Progenitor cell of endocrine pancreas (in vitro differentiated cells): ENCODE measurements at places on chromosomes 7 and 10. TPM values are rescaled to one million over a fixed set of nuclear protein-coding genes. Genes with fewer than 3 reads are reported as not detected.

Gene ZNF503
- 31.7 and 33.7 TPM in 2 replicates for total RNA-seq

Gene AS3MT
- total RNA-seq = 20.2 and 26.9 TPM in 2 replicates

Gene UPK3B
- 1.7 and 4.7 TPM in 2 replicates for total RNA-seq

Gene SFTPA1
- total RNA-seq = 0.22 TPM in 1 of 2 replicates, not detected in the other

Gene FAM3C
- 39.1 and 48.2 TPM in 2 replicates for total RNA-seq

Gene KDM7A
- 11.3 and 13.8 TPM in 2 replicates for total RNA-seq

Gene EMX2
- 0.89 TPM in 1 of 2 replicates, not detected in the other for total RNA-seq

Gene LLCFC1
- not detected in 2 replicates for total RNA-seq

Gene OPN1SW
- total RNA-seq = not detected in 2 replicates

- H3K27me3 ChIP-seq = peaks cover 3% of the 10 kb centered on the region
- peaks cover 41% of the 10 kb centered on the region for H3K36me3 ChIP-seq
- DNase-seq = no peak
- peaks cover 56% of the 10 kb centered on the region for H3K4me1 ChIP-seq
- H3K27ac ChIP-seq = peak overlapping the region; percentile 94
Measured at GRCh38 chr7:130490311-130490791, 1.5 kb upstream of the MEST start.

DNA sequence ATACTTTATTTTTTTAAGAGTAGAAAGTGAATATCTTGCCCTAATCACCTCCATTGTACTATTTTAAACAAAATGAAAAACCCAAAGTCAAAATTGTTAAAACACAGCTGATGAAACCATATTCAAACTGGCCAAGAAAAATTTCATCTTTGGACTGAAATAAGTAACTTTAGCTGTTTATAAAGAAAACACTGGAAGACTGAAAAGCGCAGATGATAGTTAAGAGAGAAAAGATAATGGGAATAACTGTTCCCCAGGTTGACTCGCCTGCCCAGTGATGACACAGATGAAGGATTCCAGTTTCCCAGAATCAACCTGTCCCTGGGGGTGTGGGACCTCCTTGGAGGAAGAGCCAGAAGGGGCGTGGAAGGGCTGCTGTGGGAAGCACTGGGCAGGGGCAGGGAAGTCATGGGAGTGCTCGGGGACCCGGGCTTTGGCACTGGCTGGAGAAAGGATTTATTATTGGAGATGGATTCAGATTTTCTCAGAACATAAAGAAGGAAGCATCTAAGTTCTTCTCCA lies 43.1 kb downstream of the DENND2A start:
- H3K4me1 ChIP-seq = peaks cover 8% of the 10 kb centered on the region
- H3K27ac ChIP-seq = no peak overlapping the region
- H3K27me3 ChIP-seq = no peaks in the 10 kb centered on the region
- no peak overlapping the region for H3K4me3 ChIP-seq
- peaks cover 17% of the 10 kb centered on the region for H3K36me3 ChIP-seq

GRCh38 chr10:76492026-76492425 lies 1060.6 kb downstream of the LRMDA start:
- H3K27ac ChIP-seq = no peak overlapping the region
- no peak for DNase-seq
- no peak overlapping the region for H3K4me3 ChIP-seq
- H3K36me3 ChIP-seq = peaks cover 3% of the 10 kb centered on the region

DNA sequence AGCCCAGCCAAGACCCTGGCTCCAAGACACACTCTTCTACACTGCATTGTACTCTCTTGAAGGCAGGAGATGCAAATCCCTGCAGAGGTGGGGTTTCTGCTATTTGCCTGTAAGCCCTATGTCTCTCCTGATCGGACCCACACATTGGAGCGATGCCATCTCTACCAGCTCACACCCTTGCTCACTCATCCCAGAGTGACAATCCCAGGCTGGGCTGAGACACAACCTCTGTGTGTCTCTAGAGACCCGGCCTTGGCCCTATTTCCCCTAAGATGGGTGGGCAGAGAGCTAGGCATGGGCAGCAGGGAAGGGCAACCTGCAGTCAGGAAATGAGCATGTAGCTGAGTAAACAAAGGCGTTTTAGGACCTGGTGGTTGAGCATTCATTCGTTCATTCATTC lies 25.6 kb downstream of the CCDC3 start:
- no peak overlapping the region for H3K27ac ChIP-seq
- DNase-seq = no peak
- H3K27me3 ChIP-seq = peaks cover 32% of the 10 kb centered on the region
- no peaks in the 10 kb centered on the region for H3K36me3 ChIP-seq

GRCh38 chr10:49426490-49427360 lies 30.8 kb upstream of the DRGX start:
- H3K36me3 ChIP-seq = no peaks in the 10 kb centered on the region
- H3K4me3 ChIP-seq = no peak overlapping the region
- H3K27ac ChIP-seq = no peak overlapping the region
- H3K27me3 ChIP-seq = no peaks in the 10 kb centered on the region
- DNase-seq = no peak

- peaks cover 5% of the 10 kb centered on the region for H3K4me1 ChIP-seq
- no peaks in the 10 kb centered on the region for H3K36me3 ChIP-seq
- H3K4me3 ChIP-seq = no peak overlapping the region
Measured at GRCh38 chr10:128429835-128430513, 303.8 kb upstream of the MKI67 start.

- no peak overlapping the region for H3K27ac ChIP-seq
- no peak for DNase-seq
- H3K4me3 ChIP-seq = no peak overlapping the region
- H3K36me3 ChIP-seq = peaks cover 30% of the 10 kb centered on the region
- peaks cover 32% of the 10 kb centered on the region for H3K4me1 ChIP-seq
Measured at GRCh38 chr7:7565746-7566650, 686 bp upstream of the MIOS start.

- H3K27me3 ChIP-seq = peaks cover 59% of the 10 kb centered on the region
- peaks cover 11% of the 10 kb centered on the region for H3K4me1 ChIP-seq
- H3K36me3 ChIP-seq = no peaks in the 10 kb centered on the region
- H3K4me3 ChIP-seq = no peak overlapping the region
- H3K27ac ChIP-seq = no peak overlapping the region
Measured at GRCh38 chr7:8536431-8536830, 103.0 kb downstream of the NXPH1 start.

- DNase-seq = peak; percentile 63
- H3K4me1 ChIP-seq = no peaks in the 10 kb centered on the region
- peaks cover 14% of the 10 kb centered on the region for H3K27me3 ChIP-seq
- no peak overlapping the region for H3K4me3 ChIP-seq
Measured at GRCh38 chr10:71486484-71487114, 89.9 kb downstream of the CDH23 start.

DNA sequence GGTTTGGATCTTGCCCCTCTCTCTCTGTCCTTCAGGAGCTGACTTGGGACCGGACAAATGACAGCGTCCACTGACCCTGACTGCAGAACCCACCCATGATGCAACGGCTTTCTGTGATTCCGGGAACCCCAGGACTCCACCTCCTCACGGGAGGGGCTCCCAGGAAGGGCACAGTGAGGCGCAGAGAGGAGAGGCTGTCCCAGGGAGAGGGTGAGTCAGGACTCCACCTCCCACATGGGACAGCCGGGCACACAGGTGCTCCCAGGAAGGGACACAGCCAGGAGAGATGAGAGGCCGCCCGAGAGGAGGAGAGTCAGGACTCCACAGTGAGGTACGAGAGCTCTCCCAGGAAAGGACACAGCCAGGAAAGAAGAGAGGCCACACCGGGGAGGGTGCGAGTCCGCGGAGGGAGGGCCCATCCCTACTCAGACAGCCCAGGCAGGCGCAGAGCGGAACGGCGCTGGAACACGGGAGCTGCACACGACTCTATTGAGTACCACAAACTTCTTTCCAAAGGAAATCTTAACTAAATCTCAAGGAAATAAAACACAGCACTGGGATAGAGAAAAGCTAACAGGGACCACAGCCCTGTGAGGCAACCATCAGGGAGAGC lies 162.5 kb downstream of the MAD1L1 start:
- H3K36me3 ChIP-seq = no peaks in the 10 kb centered on the region
- H3K27ac ChIP-seq = no peak overlapping the region
- peaks cover 1% of the 10 kb centered on the region for H3K4me1 ChIP-seq
- H3K4me3 ChIP-seq = no peak overlapping the region
- no peaks in the 10 kb centered on the region for H3K27me3 ChIP-seq
- DNase-seq = no peak

GRCh38 chr7:106370542-106370941 lies 85.8 kb upstream of the NAMPT start:
- no peaks in the 10 kb centered on the region for H3K4me1 ChIP-seq
- H3K36me3 ChIP-seq = no peaks in the 10 kb centered on the region
- H3K4me3 ChIP-seq = no peak overlapping the region
- DNase-seq = no peak
- H3K27ac ChIP-seq = no peak overlapping the region

GRCh38 chr7:101614098-101614938 lies 14.8 kb downstream of the MYL10 start:
- no peak overlapping the region for H3K4me3 ChIP-seq
- peak overlapping the region; percentile 56 for H3K27ac ChIP-seq
- H3K27me3 ChIP-seq = peaks cover 37% of the 10 kb centered on the region
- DNase-seq = no peak
- peaks cover 3% of the 10 kb centered on the region for H3K4me1 ChIP-seq
- H3K36me3 ChIP-seq = no peaks in the 10 kb centered on the region

GRCh38 chr10:70379581-70380176 lies 2.7 kb downstream of the LRRC20 start:
- H3K27ac ChIP-seq = no peak overlapping the region
- H3K4me1 ChIP-seq = peaks cover 23% of the 10 kb centered on the region
- H3K4me3 ChIP-seq = no peak overlapping the region
- DNase-seq = no peak

DNA sequence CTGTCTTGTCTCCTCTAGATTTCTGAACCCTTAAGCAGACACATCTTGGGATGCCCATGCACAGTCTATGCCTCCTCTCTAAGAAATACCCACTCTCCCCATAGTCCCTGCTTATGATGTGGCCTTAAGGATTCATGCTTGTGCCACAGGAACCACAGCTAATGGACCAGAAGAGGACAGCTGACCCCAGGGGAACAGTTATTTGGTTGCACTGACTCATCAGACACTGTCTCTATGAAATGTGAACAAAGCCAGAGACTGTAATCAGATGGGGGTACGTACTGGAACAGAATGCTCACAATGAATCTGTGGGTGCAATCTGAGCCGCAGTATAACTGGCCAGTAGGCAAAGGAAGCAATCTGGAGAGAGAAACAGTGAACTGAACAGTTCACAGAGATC lies 121.9 kb downstream of the USP6NL start:
- no peak for DNase-seq
- H3K4me3 ChIP-seq = no peak overlapping the region
- H3K27me3 ChIP-seq = no peaks in the 10 kb centered on the region
- H3K36me3 ChIP-seq = peaks cover 14% of the 10 kb centered on the region

- H3K4me3 ChIP-seq = no peak overlapping the region
- H3K36me3 ChIP-seq = no peaks in the 10 kb centered on the region
- peaks cover 5% of the 10 kb centered on the region for H3K27me3 ChIP-seq
- H3K4me1 ChIP-seq = peaks cover 15% of the 10 kb centered on the region
Measured at GRCh38 chr10:77041636-77042258, 595.9 kb downstream of the KCNMA1 start.

- peaks cover 81% of the 10 kb centered on the region for H3K27me3 ChIP-seq
- H3K4me1 ChIP-seq = peaks cover 6% of the 10 kb centered on the region
- no peak overlapping the region for H3K4me3 ChIP-seq
- DNase-seq = no peak
- no peaks in the 10 kb centered on the region for H3K36me3 ChIP-seq
- no peak overlapping the region for H3K27ac ChIP-seq
Measured at GRCh38 chr10:119541046-119541445, 1.5 kb downstream of the RGS10 start.

GRCh38 chr10:50600286-50600685 lies 23.5 kb downstream of the SGMS1 start:
- H3K4me1 ChIP-seq = peaks cover 33% of the 10 kb centered on the region
- H3K4me3 ChIP-seq = no peak overlapping the region
- H3K36me3 ChIP-seq = no peaks in the 10 kb centered on the region
- H3K27me3 ChIP-seq = no peaks in the 10 kb centered on the region

DNA sequence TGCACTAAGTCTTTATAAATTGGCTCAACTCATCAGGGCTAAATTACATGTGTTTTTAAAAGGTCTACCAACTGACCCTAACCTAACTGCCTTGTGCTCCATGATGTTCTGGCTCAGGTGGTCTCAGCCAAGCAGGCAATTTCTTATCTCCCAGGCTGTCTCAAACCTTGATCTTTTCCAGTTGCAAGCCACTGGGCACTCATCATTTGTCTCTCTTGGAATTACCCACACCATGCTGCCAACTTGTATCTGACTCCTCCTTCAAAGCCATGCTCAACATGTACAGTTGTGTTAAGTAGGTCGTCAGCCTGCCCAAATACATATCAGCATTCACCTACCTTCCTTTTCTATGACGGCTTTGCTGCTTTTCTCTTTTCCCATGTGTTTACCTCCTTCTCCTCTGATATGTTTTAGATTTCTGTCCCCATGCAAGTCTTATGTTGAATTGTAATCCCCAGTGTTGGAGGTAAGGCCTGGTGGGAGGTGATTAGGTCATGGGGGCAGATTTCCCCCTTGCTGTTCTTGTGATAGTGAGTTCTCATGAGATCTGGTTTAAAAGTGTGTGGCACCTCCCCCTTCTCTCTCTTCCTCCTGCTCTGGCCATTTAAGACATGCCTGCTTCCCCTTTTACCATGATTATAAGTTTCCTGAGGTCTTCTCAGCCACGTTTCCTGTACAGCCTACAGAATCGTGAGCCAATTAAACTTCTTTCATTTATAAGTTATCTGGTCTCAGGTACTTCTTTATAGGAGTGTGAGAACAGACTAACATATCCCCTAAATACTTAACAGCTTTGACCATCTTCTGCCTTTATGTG lies 130.0 kb downstream of the ELAPOR2 start:
- peaks cover 7% of the 10 kb centered on the region for H3K36me3 ChIP-seq
- no peaks in the 10 kb centered on the region for H3K27me3 ChIP-seq
- DNase-seq = no peak
- H3K4me1 ChIP-seq = peaks cover 2% of the 10 kb centered on the region
- no peak overlapping the region for H3K4me3 ChIP-seq

GRCh38 chr7:25805027-25805687 lies 346.8 kb upstream of the NFE2L3 start:
- H3K4me3 ChIP-seq = no peak overlapping the region
- no peaks in the 10 kb centered on the region for H3K4me1 ChIP-seq
- no peak for DNase-seq
- H3K27me3 ChIP-seq = peaks cover 24% of the 10 kb centered on the region
- no peaks in the 10 kb centered on the region for H3K36me3 ChIP-seq
- H3K27ac ChIP-seq = no peak overlapping the region

DNA sequence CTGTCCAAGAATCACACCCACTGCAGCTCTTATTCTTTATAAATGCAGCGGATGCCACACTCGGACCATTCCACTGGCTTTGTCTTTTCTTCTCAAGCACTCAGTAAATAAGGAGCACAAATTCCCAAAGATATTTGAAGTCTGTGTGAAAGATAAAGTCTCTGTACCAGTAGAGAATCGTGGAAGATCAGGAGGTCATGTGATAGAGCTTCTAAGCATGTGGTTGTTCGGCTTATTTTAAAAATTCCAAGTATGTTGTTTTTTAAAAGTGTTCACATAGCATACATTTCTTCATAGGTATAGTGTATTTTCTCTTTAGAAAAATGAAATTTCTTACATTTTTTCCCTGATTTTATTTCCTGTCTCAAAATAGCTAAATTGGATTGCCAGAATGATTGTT lies 75.8 kb downstream of the NOC3L start:
- peaks cover 15% of the 10 kb centered on the region for H3K36me3 ChIP-seq
- H3K4me3 ChIP-seq = no peak overlapping the region
